ENCODE measurements at places on chromosomes 3 and 15.

GRCh38 chr3:65729555-65729954, 309.2 kb downstream of the MAGI1 start:
- DNase-seq = peak; percentile 6

DNA sequence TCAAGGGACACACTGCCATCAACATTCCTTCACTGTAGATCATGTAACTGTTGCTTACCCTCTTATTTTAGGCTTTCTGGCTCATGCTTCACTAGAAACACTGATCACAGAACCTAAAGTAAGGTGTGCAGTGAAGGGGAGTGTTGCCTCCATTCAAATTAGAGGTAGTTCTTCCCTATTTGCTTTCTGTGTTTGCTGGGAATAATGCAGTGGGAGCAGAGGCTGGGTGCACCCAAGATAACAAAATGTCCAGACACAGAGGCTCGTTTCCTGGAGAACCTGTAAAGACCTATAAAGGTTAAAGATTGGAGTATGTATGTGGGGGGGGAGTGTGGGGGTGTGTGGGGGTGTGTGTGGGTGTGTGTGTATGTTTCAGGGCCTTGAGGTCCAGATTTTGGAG, 2.1 kb upstream of the CLDN18 start:
- DNase-seq = no peak

- no peak for DNase-seq
Measured at GRCh38 chr3:14549256-14549919, 9.2 kb upstream of the GRIP2 start.

GRCh38 chr3:128229106-128229857, 76.0 kb downstream of the EEFSEC start:
- no peak for DNase-seq

- no peak for DNase-seq
Measured at GRCh38 chr3:128001576-128001975, 50.7 kb upstream of the SEC61A1 start.

GRCh38 chr15:62896380-62896866, 146.1 kb upstream of the TPM1 start:
- DNase-seq = no peak

DNA sequence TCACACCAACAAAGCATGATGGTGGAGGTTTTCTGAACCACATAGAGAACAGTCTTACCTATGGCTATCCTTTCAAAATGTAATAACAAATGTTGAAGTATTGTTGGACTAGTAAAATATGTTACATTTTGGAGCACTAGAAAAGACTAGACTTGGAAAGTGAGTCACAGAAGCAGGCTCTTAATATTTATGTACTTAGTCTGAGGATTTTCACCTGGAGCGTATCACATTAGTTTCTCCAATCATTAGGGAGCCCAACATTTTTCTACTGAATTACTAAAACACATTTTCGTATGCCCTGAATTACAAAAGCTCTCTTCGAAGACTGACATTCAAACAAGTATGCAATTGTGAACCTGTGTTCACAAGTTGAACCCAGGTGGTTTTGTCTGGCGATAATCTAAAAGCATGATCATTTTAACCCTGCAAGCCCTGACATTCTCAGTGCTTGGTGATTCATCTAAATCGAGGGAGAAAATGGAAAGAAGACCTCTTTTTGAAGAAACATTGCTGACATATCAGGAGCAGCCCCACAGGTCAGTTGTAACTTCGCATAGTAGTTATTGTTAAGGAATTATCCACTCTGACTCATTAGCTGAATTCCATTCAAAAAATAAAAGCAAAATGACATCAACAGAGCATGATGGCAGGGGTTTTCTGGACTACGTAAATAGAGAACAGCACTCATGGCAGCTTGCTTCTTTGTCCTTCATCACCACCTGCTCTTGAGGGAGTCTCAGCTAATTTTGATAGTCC, 679.8 kb upstream of the NECTIN3 start:
- no peak for DNase-seq

GRCh38 chr15:68814596-68814995, 6.1 kb downstream of the ANP32A start:
- no peak for DNase-seq

- DNase-seq = peak; percentile 55
Measured at GRCh38 chr3:155744010-155744625, 753 bp downstream of the PLCH1 start.

- no peak for DNase-seq
Measured at GRCh38 chr15:66622591-66623022, 56.8 kb upstream of the LCTL start.

GRCh38 chr3:179716226-179716625, 63.4 kb downstream of the USP13 start:
- DNase-seq = no peak

GRCh38 chr3:79651536-79652065, 116.2 kb downstream of the ROBO1 start:
- no peak for DNase-seq

GRCh38 chr15:90035095-90035839, 34.1 kb downstream of the ZNF710 start:
- no peak for DNase-seq

DNA sequence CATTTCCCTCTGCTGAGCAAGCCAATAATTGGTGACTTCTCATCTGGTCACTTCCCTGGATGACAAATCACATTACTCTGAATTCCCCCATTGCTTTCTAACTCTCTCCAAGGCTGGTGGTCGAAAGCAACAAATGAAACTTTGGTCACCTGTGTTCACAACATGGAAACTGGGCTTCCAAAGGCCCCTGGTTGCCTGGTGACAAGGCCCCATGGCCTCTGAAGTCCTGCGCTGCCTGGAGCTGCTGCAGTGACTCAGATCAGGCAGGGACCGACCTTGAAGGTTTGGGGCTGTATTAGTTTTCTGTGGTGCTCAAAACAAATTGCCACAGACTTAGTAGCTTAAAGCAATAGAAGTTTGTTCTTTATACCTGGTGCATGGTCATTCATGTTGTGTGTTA, 345.3 kb downstream of the WDR72 start:
- no peak for DNase-seq

DNA sequence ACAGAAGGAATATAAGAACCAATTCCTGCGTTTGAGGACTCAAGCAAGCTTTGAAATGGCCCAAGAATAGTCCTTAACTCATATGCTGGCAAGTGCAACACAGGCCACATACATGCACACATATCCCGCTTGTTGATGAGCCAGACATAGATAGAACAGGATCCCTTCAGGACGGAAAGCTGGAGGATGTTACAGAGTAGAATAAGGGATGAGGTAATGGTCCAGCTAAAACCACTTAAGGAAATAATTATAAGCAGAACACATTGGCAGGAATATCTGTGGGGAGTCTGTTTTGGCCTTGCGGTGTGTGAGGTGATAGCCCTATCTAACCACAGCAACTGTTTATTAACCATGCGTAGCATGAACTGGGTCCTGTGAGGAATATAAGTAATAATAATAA, 25.0 kb downstream of the SCG3 start:
- DNase-seq = no peak

DNA sequence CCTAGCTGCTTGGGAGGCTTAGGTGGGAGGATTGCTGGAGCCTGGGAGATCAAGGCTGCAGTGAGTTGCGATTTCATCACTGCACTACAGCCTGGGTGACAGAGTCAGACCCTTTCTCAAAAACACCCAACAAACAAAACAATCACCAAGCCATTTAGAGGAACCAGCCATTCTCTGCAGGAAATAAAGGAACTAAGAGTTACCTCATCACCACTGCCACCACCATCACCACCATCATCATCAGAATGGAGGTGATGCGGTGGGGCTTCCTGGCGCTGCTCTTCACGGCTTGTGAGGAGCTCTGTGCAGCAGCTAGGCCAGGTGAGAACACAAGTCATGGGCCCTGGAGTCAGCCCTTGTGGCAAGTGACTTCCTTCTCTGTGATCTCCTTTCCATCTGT, 37.7 kb upstream of the KLHL25 start:
- DNase-seq = no peak

DNA sequence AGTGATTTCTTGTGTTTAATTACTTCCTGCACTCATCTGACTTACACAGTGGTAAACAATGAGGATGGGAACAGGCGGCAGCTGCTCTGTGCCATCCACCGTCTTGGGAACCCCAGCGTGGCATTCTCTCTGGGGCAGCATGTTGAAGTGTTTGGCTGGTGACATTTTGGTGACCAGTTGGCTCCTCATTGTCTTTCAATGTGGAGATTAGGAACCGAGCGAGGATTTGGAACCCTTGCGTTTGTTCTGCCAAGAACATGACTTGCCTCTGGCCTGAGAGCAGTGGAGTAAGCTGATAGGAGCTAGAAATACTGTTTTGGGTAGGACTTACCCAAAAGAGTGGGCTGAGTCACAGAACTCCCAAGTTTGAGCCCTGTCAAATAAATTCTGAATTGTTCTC, 88.8 kb downstream of the IGF1R start:
- no peak for DNase-seq

DNA sequence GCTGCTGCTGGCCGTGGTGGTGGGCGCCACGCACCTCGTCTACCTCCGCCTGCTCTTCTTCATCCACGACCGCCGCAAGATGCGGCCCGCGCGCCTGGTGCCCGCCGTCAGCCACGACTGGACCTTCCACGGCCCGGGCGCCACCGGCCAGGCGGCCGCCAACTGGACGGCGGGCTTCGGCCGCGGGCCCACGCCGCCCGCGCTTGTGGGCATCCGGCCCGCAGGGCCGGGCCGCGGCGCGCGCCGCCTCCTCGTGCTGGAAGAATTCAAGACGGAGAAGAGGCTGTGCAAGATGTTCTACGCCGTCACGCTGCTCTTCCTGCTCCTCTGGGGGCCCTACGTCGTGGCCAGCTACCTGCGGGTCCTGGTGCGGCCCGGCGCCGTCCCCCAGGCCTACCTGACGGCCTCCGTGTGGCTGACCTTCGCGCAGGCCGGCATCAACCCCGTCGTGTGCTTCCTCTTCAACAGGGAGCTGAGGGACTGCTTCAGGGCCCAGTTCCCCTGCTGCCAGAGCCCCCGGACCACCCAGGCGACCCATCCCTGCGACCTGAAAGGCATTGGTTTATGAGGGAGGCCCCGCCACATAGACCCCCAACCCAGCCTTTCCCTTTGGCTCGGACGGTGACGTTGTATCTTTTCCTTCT, 1.1 kb downstream of the GPR27 start:
- no peak for DNase-seq

DNA sequence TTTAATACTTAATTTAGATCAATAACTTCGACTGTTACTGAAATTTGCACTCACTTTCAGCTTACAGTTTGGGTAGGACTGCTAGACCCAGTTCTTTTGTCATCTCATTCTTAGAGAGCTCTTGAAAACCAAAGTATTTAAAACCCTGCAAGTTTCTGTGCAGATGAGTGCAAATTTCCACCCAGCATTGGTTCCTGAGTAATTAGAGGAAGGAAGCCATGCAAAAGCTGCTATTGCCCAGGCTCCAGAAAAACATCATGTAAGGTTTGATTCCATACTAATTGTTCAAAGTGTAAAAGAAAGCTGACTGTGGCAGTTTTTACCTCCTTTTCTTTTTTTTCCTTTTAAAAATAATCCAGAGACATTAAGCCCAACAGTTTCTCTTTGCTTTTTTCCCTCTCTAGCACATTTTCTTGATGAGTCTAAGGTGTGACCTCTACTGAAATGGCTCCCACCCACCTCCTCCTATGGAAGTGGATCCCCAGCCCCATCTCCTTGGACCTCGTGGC, 30.3 kb downstream of the ABHD2 start:
- no peak for DNase-seq

GRCh38 chr15:48467801-48468200, 136.6 kb downstream of the DUT start:
- DNase-seq = no peak

DNA sequence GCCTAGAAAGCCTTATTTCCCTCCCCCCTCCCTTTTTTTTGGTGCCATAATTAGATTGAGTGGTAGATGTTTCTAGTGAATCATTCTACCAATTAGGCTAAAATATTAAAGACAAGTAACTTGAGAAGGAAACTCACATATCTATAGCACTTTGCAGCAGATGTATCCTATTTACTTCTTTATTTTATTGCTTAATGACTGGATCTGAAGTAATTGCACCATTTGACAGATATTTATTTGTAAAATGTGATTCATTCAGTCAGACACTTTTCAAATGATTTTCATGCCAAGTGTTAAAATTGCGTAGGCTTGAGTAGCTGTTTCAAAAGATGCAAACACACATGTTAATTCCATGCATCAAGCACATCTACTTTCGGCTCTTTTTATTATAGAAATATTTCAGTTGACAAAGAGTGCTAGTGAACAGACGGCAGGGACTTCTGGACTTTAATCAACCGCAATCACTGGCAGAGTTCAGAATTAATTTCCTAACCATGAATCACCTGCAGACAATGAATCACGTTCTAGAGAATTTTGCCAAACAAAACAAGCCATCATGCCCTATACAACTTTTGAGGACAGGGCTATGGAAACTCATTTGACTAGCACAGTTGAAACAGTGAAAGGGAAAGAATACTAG, 636.8 kb downstream of the MECOM start:
- DNase-seq = no peak

- DNase-seq = peak; percentile 57
Measured at GRCh38 chr3:61627768-61628185, 66.4 kb downstream of the PTPRG start.

Measured in T1000 (cell line).